Stomach (tissue), 19 donors: ENCODE measurements at places on chromosomes 1 and 21. TPM values are rescaled to one million over a fixed set of nuclear protein-coding genes. Genes with fewer than 3 reads are reported as not detected.

DNA sequence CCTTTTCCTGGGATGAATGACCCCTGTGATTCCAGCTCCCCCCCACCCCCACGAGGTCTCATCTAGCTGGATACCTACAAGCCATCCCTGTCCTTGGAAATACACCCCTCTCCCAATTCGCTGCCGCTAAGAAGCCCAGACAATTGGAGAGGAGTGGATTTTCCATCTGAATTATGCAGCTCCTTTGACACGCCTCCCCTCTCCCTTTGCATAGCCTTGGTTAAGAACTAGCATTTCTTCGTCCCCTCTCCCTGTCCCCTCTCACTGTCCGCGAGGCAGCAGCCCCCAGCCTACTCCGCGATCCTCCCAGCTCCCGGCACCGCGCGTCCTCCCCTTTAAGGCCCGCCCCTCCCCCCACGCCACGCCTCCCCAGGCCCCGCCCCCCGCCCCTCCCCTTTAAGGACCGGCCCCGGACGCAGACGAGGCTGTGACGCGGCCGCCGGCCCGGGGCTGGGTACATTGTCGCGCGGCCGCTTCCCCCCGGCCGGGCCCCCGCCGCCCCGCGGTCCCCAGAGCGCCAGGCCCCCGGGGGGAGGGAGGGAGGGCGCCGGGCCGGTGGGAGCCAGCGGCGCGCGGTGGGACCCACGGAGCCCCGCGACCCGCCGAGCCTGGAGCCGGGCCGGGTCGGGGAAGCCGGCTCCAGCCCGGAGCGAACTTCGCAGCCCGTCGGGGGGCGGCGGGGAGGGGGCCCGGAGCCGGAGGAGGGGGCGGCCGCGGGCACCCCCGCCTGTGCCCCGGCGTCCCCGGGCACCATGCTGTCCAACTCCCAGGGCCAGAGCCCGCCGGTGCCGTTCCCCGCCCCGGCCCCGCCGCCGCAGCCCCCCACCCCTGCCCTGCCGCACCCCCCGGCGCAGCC, at the start of gene MAPKAPK2:
Gene MAPKAPK2 (plus strand): TSS at position 428 of the 856 bp plus-strand sequence. CDS start 325 bp downstream, at position 753.
- H3K27me3 ChIP-seq: no peaks in the 10 kb centered on the region
- H3K27ac ChIP-seq: peak within 1 kb of the TSS; percentile 98
- DNase-seq: peak; percentile 86
- H3K4me1 ChIP-seq: peaks cover 43% of the 10 kb centered on the region
- peak within 1 kb of the TSS; percentile 69 for H3K4me3 ChIP-seq

DNA sequence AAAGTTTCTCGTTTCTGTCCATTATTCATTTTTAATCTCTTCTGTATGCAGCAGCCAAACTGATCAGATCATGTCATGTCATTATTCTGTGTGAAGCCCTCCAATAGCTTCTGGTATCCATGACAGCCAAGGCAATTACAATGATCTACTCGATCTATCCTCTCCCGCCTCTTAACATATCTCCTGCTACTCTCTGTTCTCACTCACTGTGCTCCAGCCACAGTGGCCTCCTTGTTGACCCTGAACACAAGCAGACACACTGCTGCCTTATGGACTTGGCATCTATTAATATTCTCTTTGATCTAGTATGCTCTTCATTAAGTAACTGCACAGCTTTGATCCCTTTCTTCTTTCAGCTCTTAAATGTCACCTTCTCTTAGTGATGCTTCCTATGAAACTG, 59.5 kb downstream of the TPR start:
- no peaks in the 10 kb centered on the region for H3K4me1 ChIP-seq
- no peak for DNase-seq
- H3K27me3 ChIP-seq: no peaks in the 10 kb centered on the region
- no peak overlapping the region for H3K4me3 ChIP-seq
- H3K27ac ChIP-seq: no peak overlapping the region
- H3K36me3 ChIP-seq: peaks cover 100% of the 10 kb centered on the region

GRCh38 chr1:230791986-230792564, 44.9 kb downstream of the CAPN9 start:
- H3K4me1 ChIP-seq: no peaks in the 10 kb centered on the region
- no peak for DNase-seq
- H3K27ac ChIP-seq: no peak overlapping the region

DNA sequence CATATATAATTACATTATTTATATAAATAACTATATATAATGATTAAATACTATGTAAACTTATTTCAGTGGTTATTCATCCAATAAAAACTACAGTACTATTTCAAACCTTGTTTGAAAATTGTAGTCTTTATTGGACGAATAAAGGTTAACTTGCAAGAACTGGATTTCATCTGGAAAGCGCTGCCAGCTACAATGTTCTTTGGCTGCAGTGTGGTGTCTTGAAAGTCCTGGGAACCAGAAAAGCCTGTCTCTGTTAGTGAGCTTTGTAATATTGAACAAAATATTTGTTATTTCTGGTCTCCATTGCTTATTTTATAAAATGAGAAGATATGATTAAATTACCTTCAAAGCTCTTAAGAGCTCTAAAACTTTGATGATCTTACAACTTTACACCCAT, 763.6 kb downstream of the ADGRL2 start:
- DNase-seq: no peak
- no peak overlapping the region for H3K27ac ChIP-seq
- peaks cover 15% of the 10 kb centered on the region for H3K4me1 ChIP-seq
- no peak overlapping the region for H3K4me3 ChIP-seq

DNA sequence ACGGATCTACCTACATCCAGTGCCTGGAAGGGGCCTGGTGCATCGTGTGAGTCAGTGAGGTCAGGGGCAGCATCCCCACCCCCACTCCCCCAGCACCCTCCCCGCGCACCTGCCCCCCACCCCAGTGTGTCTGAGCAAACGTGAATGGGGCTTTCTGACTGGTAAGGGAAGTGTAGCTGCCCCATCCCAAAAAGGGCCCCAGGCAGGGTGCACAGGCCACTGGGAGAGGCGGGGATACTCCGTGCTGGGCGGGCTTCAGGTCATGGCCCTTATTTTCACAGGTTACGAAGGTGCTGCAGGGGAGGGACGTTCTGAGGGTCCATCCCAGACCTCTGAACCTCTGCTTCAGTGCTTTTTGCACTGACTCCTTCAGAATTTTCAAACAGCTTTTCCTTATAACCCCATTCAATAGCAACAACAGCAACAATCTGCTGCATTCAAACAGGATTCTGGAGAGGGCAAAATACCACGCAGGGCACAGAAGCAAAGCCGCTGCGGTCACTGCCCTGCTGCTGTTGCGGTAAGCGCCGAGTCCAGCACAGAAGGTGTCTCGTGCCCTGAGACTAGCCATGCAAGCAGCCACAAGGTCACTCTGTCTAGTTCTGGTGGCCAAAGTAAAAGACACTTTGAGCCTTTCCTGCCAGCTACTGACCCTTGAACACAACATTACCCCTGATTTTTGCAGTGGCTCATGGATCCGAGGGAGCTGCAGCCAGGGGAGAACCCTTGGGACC, 10.3 kb downstream of the TTC34 start:
- H3K27me3 ChIP-seq: peaks cover 12% of the 10 kb centered on the region
- no peak for DNase-seq
- no peaks in the 10 kb centered on the region for H3K36me3 ChIP-seq
- H3K4me1 ChIP-seq: no peaks in the 10 kb centered on the region

DNA sequence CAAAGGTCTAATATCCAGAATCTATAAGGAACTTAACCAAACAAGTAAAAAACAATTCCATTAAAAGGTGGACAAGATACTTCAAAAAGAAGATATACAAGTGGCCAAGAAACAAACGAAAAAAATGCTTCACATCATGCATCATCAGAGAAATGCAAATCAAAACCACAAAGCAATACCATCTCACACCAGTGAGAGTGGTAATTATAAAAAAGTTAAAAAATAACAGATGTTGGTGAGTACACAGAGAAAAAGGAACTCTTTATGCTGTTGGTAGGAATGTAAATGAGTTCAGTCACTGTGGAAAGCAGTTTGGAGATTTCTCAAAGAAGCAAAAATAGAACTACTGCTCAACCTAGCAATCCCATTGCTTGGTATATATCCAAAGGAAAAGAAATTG, 218.6 kb downstream of the SLC44A5 start:
- DNase-seq: no peak
- no peak overlapping the region for H3K4me3 ChIP-seq
- H3K36me3 ChIP-seq: no peaks in the 10 kb centered on the region
- H3K27ac ChIP-seq: no peak overlapping the region
- no peaks in the 10 kb centered on the region for H3K4me1 ChIP-seq

GRCh38 chr21:34908419-34909055, 140.6 kb downstream of the RUNX1 start:
- no peaks in the 10 kb centered on the region for H3K4me1 ChIP-seq
- H3K36me3 ChIP-seq: no peaks in the 10 kb centered on the region
- no peaks in the 10 kb centered on the region for H3K27me3 ChIP-seq
- H3K4me3 ChIP-seq: no peak overlapping the region
- DNase-seq: no peak

GRCh38 chr1:57848406-57848805, 424.5 kb upstream of the DAB1 start:
- H3K36me3 ChIP-seq: no peaks in the 10 kb centered on the region
- H3K27me3 ChIP-seq: no peaks in the 10 kb centered on the region
- H3K4me1 ChIP-seq: no peaks in the 10 kb centered on the region
- DNase-seq: no peak
- H3K4me3 ChIP-seq: no peak overlapping the region
- H3K27ac ChIP-seq: no peak overlapping the region

DNA sequence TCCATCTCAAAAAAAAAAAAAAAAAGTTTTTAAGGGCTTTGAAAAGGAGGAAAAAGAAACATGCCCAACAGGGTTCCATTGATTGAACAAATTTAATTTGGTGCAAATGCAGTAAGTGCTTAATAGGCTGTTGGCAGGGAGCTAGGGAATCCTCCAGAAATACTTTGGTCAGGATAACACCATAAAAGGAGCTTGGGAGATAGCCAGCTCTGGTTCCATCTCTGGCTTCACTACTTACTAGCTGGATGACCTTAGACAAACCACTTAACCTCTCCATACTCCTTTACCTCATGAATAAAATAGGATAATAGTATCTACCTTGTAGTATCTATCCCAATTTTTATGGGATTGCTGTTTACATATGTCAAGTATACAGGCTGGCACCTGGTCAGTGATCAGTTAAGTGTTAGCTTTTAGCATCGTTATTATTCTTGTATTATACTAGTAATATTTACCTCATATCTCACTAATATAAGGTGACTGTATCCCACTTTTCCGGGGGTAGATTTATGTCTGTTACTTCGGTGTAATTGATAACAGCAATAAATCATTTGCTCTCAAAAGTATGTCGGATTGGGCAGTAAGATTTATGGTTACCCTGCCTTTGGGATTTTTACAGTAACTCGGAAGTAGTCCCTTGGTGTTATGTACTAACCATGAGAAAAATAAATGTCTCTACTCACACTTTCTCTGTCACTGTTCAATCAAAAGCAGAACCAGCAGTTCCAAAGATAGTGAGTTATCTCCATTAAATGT, 36.4 kb downstream of the BTG3 start:
- no peaks in the 10 kb centered on the region for H3K27me3 ChIP-seq
- H3K4me1 ChIP-seq: no peaks in the 10 kb centered on the region
- DNase-seq: peak; percentile 22
- no peak overlapping the region for H3K4me3 ChIP-seq

- peaks cover 64% of the 10 kb centered on the region for H3K36me3 ChIP-seq
- no peak overlapping the region for H3K4me3 ChIP-seq
- H3K27ac ChIP-seq: no peak overlapping the region
- peaks cover 10% of the 10 kb centered on the region for H3K4me1 ChIP-seq
Observed at GRCh38 chr1:208213786-208214185, 30.4 kb downstream of the PLXNA2 start.

- H3K4me1 ChIP-seq: no peaks in the 10 kb centered on the region
- no peak for DNase-seq
- H3K4me3 ChIP-seq: no peak overlapping the region
- no peaks in the 10 kb centered on the region for H3K27me3 ChIP-seq
Observed at GRCh38 chr1:56329970-56330369, 249.4 kb downstream of the PLPP3 start.

DNA sequence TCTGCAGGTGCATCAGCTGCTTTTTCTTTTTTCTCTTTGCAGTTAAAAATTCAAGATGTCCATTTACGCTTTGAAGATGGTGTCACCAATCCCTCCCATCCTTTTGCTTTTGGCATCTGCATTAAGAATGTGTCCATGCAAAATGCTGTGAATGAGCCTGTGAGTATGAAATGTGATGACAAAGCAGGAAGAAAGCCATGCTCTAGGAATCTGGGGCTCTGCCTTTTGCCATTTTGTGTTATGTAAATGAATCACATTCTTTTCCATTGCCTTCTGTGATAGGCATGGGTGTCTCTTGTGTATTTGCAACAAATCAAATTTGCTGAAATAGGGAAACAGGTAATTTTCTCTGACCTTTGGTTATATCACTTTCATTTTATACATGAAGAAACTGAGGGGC, 19.4 kb downstream of the VPS13D start:
- H3K36me3 ChIP-seq: peaks cover 100% of the 10 kb centered on the region
- DNase-seq: no peak
- H3K27me3 ChIP-seq: no peaks in the 10 kb centered on the region
- no peaks in the 10 kb centered on the region for H3K4me1 ChIP-seq
- H3K27ac ChIP-seq: no peak overlapping the region

APCS gene
- not detected for total RNA-seq

LEPR gene
- total RNA-seq: 20.5 TPM

RIPPLY3 gene
- not detected for total RNA-seq

AJAP1 gene
- not detected for total RNA-seq

GPX7 gene
- total RNA-seq: 57.6 TPM

CNTN2 gene
- 2.2 TPM for total RNA-seq

FCGR1A gene
- total RNA-seq: 3.5 TPM

OLIG2 gene
- not detected for total RNA-seq

OPTC gene
- not detected for total RNA-seq

RNF223 gene
- not detected for total RNA-seq

WNT3A gene
- total RNA-seq: not detected

AMIGO1 gene
- 25.7 TPM for total RNA-seq
